ENCODE measurements at places on chromosomes 13 and 19.
A peak's percentile ranks its signal among the peaks of the same experiment; 100 is the strongest.

DNA sequence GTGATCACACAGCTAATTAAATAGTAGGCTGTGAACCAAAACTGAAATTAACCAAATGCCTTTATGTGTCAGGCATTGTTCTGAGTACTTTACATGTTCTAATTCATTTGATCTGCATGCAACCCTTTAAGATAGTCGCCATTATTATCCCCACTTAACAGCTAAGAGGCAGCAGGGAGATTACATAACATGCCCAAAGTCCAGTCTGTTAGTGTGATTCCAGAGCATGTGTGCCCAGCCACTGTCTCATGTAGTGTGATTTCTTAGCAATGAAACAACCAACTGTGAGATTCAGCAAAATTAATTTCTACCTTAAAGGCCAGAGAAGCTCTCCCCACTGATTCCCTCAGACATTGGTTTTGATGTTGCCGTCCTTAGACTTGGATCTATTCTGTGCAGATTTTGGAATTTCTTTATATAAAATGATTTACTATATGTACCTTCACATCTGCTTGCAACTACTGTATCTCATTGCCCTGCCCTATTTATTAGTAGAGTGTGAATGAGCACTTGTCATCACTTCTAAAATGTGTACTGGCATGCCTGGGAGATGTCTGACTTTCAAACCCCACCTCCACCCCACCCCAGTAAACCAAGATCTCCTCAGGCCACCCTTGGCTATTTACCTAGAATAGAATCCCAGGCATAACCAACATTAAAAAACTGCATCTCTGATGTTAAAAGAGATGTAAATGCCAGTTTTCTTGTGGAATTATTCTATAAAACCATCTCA lies 41.2 kb downstream of the POLR1D start:
- no peak for DNase-seq

DNA sequence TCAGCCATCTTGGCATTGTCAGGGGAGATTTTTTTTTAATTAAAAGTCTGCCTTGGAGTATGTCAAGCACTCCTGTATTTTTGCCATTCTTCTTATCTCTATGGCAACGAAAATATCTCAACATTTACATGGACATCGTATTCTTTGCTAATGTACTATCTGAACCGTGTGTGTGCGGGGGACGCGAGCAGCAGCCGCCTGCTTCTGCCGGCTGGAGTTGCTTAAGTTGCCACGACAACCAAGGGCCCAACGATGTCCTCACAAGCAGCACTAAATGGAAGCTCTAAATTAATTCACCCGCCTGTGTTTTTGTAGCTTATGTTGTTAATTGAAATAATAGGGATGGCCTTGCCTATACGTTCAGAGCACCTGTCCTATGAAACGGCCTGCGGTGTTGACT lies 309.5 kb downstream of the TEX29 start:
- DNase-seq: no peak

DNA sequence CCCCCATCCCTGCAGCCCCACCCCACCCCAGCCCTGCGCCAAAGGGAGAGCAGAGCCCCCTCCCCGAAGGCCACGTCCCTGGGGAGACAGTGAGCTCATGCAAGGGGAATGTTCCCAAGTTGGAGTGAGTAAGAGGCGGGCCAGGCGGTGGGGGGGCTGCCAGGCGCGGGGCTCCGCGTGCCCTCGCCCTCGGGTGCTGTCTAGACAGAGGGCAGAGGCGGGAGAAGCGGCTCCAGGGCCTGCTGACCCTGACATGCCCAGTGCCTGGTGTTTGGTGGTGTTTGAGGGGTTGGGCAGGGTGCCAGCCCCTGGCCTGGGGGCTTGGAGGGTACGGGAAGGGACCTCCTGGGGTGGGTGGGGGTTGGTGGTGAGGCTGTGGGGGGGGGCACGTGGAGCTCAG lies 1.0 kb downstream of the FSTL3 start:
- peak; percentile 82 for DNase-seq

GRCh38 chr19:6423499-6424194 lies 964 bp downstream of the KHSRP start:
- DNase-seq: peak; percentile 47

DNA sequence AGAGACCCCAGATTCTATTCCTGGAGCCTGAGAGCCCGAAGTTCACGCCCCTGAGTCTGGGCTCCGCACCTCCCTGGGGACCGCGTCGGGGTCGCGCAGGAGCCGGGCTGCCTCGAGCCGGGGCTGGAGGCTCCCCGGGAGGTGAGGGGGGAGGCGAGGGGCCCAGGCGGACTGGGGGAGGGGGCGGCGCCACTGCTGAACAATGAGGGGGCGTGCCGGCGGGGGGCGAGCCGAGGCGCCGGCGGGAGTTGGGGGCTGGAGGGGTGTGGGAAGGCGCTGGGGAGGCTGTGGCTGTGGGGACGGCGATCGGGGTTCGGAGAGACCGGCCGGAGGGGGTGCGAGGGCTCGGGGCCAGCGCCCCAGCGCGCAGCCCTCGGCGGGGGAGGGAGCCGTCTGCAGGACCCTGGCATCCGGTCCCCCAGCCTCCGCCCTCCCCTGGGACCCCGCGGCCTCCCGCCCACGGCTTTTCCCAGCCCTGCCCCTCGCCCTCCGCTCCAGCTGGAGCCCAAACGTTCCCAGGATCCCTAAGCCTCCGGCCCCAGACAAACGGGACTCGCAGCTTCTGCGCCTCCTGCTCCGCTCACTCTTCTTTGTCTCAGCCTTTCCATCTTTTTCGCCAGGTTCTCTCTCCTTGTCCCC lies 922 bp downstream of the PLEKHG2 start:
- peak; percentile 67 for DNase-seq

DNA sequence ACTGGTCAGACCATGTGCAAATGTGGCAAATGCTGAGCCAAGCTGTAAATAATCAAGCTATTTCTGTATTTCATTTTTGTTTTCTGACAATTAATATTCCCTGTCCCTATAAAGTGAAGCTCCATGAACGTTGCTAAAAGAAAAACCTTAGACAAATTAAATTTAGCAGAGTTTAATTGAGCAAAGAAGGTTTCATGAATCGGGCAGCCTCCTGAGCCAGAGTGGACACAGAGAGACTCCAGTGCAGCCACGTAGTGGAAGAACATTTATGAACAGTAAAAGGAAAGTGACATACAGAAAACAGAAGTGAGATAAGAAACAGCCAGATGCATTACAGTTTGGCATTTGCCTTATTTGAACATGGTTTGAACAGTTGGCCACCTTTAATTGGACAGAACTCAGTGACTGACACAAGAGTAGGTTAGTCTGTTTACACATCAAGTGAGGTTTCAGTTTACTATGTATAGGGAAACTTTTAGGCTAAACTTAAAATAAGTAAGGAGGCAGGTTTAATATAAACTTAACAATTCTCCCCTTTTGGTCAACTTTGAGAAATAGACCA lies 69.7 kb downstream of the UFM1 start:
- no peak for DNase-seq

- no peak for DNase-seq
Measured at GRCh38 chr19:17863520-17864182, 3.9 kb downstream of the RPL18A start.

DNA sequence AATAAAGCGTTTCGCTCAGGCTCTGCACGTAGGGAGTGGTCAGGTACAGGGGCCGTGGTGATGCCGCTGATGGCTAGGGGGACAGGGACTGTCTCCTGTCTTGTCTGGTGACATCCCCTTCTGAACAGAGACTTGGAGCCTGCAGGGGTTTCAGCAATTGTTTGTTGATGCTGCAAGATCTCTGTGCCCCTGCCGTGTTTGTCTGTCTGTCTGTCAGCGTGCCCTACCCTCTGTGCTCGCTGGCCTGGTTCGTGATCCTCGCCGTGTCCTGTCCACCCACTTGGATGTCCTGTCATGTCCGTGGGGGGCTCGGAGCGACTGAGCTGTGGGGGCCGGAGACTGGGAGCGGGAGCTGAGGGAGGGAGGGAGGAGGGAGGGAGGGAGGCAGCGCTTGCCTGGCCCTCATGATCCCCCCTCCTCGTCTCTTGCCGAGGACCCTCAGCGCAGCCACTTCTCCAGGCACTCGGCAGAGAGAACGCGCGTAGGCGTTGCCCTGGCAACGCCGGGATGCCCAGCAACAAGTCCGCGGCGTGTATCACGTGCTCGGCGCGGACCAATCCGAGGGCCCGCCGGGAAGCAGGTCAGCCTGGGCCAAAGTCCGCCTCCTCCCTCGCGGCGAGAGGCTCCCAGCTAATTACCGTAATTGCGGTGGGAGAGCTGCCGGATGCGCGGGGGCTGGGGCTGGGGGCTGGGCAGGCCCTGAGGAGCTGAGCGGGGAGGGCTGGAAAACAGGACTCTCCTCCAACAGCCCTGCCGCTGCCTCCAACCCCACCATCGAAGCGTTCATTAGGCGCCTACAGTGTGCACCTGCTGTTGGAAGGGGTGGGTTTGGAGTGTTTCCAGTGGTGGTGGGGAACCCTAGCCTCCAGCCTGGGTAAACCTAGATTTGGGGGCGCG lies 31.9 kb upstream of the FEM1A start:
- peak; percentile 77 for DNase-seq

DNA sequence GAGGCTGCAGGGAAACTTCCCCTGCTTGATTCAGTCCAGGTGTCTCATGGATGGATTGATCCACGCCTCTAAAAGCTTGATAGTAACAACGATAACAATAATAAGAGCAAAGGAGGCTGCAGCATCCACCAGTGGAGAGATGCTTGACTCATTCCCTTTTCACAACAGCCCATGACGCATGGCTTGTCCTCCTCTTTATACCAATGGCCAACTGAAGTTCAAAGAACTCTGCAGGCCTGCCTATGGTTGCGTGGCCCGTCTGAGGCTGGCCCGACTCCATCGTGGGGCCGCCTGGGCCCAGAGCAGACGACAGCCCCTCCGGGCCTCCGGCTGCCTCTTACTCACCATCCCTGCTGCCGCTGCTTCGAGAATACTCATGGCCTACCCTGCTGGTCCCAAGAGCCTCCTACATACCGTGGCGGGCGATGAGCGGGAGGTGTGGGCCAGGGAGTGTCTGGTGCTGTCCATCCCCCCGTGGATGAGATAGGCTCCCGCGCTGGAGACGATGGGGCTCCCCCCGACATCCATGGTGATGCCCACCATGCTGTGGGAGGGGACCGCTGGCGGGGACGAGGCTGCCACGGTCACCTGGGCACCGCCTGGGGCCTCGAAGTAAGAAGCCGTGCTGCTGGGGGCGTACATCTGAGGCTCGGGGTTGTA lies 61.8 kb upstream of the RANBP3 start:
- DNase-seq: no peak

GRCh38 chr19:801030-801860 lies 4.0 kb downstream of the PTBP1 start:
- peak; percentile 44 for DNase-seq

- DNase-seq: peak; percentile 61
Measured at GRCh38 chr19:44747739-44748425, 626 bp upstream of the BCL3 start.

DNA sequence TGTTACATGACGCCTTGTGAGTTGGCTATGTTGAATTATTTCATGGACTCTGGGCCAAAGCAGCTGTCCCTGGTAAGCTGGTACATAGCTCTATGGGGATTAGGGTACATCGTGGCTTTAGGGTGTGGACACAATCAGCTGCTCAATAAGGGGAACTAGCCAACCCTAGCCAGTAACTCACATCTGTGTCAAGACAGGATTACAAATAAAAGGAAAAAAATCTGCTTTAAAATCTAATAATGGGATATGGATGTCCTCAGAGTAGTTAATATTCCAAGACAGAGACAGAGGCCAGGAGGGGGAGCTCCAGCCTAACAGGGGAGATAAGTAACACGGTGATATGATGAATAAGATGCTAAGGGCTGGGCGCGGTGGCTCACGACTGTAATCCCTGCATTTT lies 21.1 kb upstream of the ZNF766 start:
- peak; percentile 44 for DNase-seq

DNA sequence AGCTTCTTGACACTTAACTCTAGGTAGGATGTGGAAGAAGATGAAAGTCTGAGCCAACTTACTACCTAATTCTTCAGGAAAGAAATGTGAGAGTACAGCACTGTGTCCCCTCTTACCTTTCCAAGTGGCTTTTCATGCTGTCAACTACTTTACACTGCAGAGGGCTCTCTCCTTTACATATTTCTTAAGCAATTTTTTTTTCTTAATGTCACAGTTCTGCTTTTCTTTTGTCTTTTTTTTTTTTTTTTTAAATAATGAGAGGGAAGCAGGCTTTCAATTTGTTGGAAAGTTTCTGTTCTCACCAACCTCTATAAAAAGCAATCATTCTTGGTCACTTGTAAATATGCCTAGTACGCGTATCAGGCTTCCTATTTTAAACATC lies 212.7 kb upstream of the MIR17HG start:
- no peak for DNase-seq

DNA sequence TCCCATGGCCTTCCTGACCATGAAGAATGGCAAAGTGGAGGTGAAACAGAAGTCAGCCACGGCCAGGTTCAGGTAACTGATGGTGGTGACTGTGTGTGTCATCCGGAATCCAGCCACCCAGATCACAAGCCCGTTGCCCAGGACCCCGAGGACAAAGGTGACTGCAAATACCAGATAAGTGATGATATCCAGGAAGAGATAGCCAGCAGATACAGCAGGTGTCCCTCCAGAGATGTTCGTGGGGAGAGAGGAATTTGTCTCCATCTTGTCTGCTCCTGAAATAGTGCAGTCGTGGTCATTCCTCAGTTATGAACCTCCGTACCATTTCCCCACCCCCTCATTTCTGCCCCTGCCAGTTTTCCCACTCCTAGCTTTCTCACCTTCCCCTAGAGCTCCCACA lies 4.9 kb downstream of the FPR1 start:
- no peak for DNase-seq

DNA sequence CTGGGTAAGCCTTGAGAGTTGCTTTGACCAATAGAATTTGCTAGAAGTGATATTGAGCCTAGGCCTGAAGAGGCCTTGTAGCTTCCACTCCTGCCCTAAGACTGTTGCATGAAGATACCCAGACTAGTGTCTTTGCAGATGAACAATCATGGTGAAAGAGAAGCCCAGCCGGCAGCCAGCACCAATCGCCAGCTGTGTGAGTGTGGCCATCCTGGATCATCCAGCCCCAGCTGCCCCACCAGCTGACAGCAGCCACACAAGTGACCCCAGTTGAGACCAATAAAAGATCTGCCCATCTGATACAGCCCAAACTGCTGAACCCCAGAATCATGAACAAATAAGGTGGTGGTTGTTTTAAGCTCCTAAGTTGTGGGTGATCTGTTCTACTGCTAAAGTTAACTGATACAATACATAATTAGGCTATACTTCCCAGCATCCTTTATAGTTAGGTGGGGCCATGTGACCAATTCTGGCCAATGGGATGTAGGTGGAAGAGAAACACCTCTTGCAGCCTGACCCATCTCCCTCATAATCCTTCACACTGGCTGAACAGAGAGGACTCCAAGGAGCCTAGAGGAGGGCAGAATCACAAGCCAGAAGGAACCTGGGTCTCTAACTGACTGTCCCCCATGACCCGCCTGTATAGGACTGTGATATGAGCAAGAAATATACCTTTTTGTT lies 9.4 kb upstream of the ZNF428 start:
- DNase-seq: no peak

DNA sequence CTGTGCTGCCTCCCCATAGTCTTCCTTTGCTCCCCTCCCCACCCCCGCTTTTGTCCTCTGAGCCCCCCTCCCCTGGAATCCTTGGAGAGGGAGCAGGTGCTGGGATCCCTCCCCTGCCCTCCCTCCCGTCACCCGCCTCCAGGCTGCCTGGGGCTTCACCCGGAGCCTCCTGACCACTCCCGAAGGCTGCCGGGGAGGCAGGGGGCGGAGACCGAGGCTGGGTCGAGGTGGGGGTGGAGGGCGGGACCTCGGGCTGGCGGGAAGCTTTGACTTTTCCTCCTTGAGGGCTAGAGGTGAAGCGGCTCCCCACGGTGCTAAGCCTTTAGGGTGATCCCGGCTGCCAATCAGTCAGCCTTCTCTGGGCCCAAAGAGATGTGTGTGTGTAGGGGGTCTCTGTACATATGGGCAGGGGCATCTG lies 1.5 kb downstream of the KMT5C start:
- DNase-seq: peak; percentile 53

GRCh38 chr13:111474136-111475002 lies 153.9 kb downstream of the TEX29 start:
- peak; percentile 47 for DNase-seq

- no peak for DNase-seq
Measured at GRCh38 chr13:102940143-102940542, 94.3 kb downstream of the ERCC5 start.

All from AG10803 (cell line).